ENCODE measurements at places on chromosomes 5 and 9.

DNA sequence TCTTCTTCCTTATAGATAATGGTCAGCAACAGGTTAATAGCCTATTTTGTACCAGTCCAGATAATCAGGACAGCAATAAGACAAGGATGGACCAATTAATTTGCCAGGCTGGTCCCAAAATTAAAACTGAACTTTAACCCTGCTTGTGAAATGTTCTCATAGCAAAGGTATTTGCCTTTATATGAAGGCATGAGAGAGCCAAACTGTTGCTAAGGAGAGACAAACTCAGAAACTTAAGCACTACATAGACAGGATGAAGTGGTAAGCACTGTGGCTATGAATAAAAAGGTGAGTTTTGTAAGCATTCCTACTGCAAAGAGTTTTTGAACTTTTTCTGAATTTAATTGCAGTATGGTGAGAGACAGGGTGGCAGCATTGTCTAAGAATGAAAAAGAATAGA, 174.7 kb upstream of the PPP1R2B start:
- DNase-seq: no peak
- H3K36me3 ChIP-seq: no peaks in the 10 kb centered on the region
- no peak overlapping the region for H3K4me3 ChIP-seq
- H3K27me3 ChIP-seq: no peaks in the 10 kb centered on the region

DNA sequence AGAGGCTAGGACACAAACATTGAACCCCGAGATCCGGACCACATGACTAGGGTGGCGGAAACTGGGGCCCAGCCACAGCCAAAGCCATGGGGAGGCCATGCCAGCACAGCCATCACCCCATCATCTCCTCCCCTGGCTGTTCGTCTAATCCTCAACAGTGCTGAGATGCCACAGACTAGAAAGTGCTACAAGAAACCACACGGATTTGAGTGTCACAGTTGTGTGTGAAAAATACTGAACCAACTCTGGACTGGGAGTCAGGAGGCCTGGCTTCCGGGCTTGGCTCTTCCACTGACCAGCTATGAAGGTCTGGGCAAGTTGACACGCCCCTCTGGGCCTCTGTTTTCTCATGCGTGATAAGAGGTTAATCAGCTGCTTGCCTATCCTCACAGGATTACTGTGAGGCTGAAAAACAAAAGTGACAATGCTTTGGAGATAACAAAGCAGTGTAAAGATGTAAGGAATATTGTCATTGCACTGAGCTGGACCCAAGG, 38.8 kb upstream of the SHB start:
- no peak overlapping the region for H3K4me3 ChIP-seq
- no peaks in the 10 kb centered on the region for H3K36me3 ChIP-seq
- no peak overlapping the region for H3K27ac ChIP-seq
- H3K27me3 ChIP-seq: no peaks in the 10 kb centered on the region
- DNase-seq: no peak
- peaks cover 2% of the 10 kb centered on the region for H3K4me1 ChIP-seq

DNA sequence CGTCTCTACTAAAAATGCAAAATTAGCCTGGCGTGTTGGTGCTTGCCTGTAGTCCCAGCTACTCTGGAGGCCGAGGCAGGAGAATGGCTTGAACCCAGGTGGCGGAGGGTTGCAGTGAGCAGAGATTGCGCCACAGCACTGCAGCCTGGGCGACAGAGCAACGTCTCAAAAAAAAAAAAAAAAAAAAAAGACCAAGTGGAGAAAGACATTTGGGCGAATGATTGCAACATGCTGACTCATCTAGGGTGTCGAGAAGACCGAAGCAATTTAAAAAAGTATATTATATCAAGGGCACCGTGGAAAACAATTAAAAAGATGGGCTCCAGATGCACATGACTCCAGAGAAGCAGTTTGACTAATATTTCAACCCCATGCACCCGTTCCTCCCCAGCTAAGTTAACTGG, 9.2 kb downstream of the KLF4 start:
- no peaks in the 10 kb centered on the region for H3K27me3 ChIP-seq
- peak overlapping the region; percentile 59 for H3K4me3 ChIP-seq
- no peaks in the 10 kb centered on the region for H3K36me3 ChIP-seq
- DNase-seq: peak; percentile 85
- H3K27ac ChIP-seq: peak overlapping the region; percentile 29

DNA sequence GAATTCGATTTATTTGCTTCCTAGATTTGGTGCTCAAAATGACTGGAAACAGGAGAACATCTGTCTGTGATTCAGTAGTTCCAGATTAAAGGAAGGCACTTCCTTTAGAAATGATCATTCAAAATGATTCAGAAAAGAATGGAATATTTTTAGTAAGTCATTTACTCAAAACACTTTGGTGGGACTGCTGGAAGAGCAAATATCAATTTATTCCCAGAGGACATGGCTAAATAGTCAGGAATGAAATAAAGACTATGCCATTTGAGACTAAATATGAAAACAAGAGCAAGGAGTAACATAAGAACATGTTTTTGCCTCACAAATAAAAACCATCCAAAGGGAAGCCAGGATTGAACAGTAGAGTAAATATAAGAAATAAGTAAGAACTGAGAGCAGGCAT, 138.6 kb upstream of the RASA1 start:
- H3K27me3 ChIP-seq: no peaks in the 10 kb centered on the region
- no peaks in the 10 kb centered on the region for H3K36me3 ChIP-seq
- DNase-seq: no peak
- no peak overlapping the region for H3K4me3 ChIP-seq
- no peak overlapping the region for H3K27ac ChIP-seq
- H3K4me1 ChIP-seq: peaks cover 1% of the 10 kb centered on the region

- H3K27me3 ChIP-seq: peaks cover 11% of the 10 kb centered on the region
- peak overlapping the region; percentile 90 for H3K4me3 ChIP-seq
- peaks cover 22% of the 10 kb centered on the region for H3K36me3 ChIP-seq
- H3K4me1 ChIP-seq: peaks cover 35% of the 10 kb centered on the region
- peak; percentile 68 for DNase-seq
These were observed 597 bp upstream of the TMEM250 start for GRCh38 chr9:136119061-136119882.

DNA sequence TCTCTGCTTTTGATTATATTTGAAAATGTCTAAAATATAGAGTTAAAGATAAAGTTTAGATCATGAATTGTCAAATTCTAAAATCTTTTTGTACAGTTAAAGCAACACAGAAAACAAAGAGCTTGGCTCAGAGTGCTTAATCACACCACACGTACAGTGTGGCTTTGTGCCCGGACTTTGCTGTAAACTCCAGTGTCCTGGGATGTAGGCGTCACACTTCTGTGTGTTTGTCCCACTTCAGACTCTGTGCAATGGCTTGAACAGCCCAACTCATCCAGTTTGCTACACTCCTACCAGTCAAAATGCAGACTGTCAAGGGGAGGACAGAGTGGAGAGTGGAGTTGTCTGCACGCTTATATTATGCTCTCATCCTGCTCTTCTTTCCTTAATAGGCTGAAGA, 45.3 kb downstream of the SMARCA2 start:
- no peak for DNase-seq
- no peak overlapping the region for H3K4me3 ChIP-seq
- no peak overlapping the region for H3K27ac ChIP-seq
- H3K36me3 ChIP-seq: peaks cover 86% of the 10 kb centered on the region
- H3K27me3 ChIP-seq: no peaks in the 10 kb centered on the region

DNA sequence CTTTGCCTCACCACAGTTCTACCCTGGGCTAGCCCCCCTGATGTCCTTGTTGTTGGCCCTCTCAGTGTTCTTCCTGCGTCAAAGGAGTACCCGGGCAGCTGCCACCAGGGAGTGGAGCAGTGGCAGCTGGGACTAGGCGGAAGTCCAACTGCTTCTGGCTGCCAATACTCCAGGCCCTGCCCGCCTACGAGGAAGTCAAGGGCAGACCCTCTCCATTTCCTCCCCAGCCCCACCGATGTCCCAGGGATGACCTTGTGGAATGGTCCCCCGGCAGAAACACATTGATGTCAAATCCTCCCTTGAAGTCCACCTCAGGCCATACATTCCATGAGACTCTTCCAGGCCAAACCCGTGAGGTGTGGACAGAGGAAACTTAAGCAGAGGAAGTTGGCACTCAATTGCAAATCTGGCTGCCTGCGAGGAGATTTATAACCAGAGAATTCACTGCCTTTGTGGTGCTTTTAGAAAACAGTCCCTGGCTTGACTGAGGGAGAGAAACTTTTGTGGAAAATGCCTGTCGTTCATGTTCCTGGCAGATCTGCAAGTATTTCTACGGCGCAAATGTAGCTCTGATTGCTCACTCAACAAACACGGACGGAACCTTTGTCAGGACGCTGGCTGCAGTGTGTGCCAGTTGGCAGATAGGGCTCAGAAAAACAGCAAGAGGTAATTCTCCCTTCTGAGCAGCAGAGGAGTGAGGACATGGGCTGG, 339.7 kb downstream of the RAB3C start:
- no peaks in the 10 kb centered on the region for H3K27me3 ChIP-seq
- peaks cover 4% of the 10 kb centered on the region for H3K4me1 ChIP-seq
- H3K4me3 ChIP-seq: no peak overlapping the region

DNA sequence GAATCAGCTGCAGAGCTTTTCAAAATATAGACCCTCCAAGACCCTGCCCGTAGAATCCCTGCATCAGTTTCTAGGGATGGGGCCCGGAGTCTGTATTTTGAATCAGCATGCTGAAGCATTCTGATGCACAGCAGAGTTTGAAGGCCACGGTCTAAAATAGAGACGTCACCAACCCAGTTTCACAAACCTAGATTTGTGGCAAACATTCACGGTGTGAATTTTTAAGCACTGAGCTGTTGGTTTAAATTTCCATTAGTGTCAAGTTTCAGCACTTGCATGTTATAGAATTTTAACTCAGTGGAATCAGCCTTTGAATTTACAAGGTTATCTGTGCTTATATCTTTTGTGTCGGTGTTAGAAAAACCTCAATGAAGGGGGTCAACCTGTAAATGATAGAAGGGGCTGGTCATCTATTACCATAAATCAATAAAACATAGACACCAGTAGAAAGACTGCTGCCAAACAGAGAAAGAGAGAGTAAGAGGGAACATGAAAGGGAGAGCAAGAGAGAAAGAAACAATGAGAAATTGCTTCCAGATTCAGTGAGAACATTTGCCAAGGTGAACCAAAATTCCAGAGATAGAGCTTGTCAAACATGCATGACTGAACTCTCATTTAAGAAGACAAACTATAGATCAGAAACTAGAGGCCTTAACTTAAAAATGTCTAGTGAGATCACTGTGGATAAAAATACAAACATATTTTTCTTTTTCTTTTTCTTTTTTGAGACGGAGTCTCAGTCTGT, 414.9 kb downstream of the ZSWIM6 start:
- H3K4me1 ChIP-seq: no peaks in the 10 kb centered on the region
- H3K27ac ChIP-seq: no peak overlapping the region
- no peak for DNase-seq
- no peaks in the 10 kb centered on the region for H3K27me3 ChIP-seq
- no peak overlapping the region for H3K4me3 ChIP-seq
- H3K36me3 ChIP-seq: no peaks in the 10 kb centered on the region

DNA sequence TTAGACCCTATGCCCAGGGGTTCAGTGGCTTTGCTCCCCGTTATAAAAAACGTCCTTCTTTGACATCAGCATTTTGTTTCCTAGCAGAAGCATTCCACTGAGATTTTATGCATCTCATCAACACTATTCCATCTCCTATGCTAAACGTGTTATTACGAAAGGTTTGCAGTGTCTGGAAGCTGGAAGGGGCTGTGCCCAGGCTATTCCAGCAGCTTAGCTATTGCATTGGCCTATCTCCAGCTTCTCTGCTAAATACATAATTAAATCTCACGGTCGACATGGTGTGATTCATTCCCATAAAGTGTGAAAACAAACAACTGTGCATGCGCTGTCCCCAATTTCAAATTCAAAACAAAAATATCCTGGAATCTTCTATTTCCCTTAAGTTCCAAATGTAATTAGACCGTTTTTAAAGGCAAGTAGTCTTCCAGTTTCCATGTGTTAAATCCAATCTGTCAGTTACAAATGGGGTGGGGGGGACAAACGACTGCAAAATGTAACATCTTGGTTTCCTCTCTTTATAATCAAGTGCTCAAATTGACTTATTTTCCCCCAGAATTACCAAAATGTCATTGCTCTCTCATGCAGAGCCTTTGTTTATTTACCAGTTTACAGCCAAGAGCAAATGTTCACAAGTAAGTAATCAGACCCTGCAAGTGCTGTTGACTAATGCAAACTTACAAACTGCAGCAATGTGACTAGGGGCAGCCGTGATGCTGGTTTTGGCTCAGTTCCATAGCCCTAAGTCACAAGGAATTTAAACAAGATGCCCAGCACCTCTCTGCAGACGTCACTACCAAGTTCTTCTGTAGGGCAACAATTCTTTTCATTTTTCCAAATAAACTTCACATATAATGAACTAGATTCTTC, 212.3 kb upstream of the RORB start:
- no peak overlapping the region for H3K4me3 ChIP-seq
- H3K27ac ChIP-seq: no peak overlapping the region
- H3K4me1 ChIP-seq: no peaks in the 10 kb centered on the region
- no peaks in the 10 kb centered on the region for H3K36me3 ChIP-seq
- DNase-seq: no peak

DNA sequence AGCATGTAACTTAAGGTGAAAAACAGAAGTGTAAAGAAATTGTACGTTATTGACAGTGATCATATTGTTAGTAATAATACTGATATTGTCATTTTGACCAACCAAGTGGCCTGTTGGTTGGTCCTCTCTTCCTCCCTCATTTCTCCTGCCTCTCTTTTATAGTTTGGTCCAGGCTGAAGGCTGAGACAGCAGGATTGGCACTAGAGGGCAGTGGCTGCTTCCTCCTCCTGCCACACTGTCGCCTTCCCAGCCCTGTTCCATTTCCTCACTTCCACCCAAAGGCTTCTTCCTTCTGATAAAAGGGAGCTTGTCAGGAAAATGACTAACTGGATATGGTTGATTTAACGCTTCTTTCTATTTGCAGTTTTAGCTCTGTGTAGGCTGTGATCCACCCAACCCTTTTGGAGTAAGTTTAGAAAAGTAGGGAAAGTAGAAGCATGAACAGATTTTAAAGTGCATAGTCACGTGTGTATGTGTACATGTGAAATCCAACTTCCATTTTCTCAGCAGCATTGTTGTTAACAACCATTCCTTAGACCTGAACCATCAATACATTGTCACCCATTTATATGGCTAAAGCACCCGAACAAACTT, 35.6 kb downstream of the PTCD2 start:
- H3K27ac ChIP-seq: no peak overlapping the region
- H3K36me3 ChIP-seq: peaks cover 30% of the 10 kb centered on the region
- no peak overlapping the region for H3K4me3 ChIP-seq
- DNase-seq: peak; percentile 59
- H3K27me3 ChIP-seq: no peaks in the 10 kb centered on the region

GRCh38 chr9:95509851-95510708, 6.7 kb downstream of the PTCH1 start:
- H3K27ac ChIP-seq: peak overlapping the region; percentile 83
- no peaks in the 10 kb centered on the region for H3K36me3 ChIP-seq
- H3K4me3 ChIP-seq: peak overlapping the region; percentile 95
- H3K27me3 ChIP-seq: peaks cover 4% of the 10 kb centered on the region
- no peak for DNase-seq

GRCh38 chr9:77475641-77476473, 172.3 kb downstream of the GNA14 start:
- H3K4me1 ChIP-seq: no peaks in the 10 kb centered on the region
- H3K27ac ChIP-seq: no peak overlapping the region
- H3K36me3 ChIP-seq: no peaks in the 10 kb centered on the region
- DNase-seq: no peak

DNA sequence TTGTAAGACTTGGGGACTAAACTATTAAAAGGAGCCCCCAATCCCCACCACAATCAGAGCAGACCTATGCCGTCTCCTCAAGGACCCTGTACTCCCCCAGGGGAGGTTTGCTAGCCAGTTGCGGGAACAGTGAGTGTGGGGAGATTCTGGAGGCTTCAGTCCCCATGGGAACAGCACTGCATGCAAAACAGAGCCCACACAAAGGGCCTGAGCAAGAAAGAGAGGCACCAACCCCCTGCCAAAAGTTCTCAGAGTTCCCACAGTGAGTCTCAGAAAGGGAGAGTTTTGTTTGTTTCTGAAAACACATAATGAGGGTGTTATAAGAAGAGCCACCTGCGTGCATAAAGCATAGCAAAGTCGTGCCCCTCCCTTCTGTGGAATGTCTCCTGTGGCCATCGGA, 56.6 kb downstream of the CFAP90 start:
- H3K4me3 ChIP-seq: no peak overlapping the region
- no peak for DNase-seq
- H3K27ac ChIP-seq: no peak overlapping the region

Measured in mesenchymal stem cell (in vitro differentiated cells and primary cell).